ENCODE measurements at places on chromosomes 6 and 20.

- no peak for DNase-seq
Observed at GRCh38 chr6:20978151-20978614, 443.9 kb downstream of the CDKAL1 start.

GRCh38 chr6:30940361-30940986, at the start of gene MUCL3:
Gene MUCL3, plus strand, starts transcription at chr6:30940973. Its CDS starts 27 bp downstream, at chr6:30941000.
- DNase-seq = no peak

DNA sequence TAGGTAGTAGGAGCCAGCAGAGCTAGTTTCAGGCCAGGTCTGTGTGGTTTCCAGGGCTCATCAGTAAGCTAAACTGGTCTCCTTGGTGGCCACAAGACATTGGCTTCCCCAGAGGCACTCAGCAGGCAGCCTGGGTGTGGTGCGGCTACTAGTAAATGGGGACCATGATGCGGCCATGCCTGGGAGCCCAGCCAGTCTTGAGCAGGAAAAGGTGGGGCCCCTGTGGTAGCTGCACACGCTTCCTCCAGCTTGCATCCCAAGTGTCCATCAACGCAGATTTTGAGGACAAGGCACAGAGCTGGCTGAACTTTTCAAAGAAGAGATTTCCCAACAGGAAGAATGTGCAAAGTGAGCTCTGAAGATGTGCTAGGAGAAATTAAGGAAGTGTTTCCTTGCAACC, 107.4 kb upstream of the NAA20 start:
- no peak for DNase-seq

GRCh38 chr20:10649797-10650160, 24.0 kb downstream of the JAG1 start:
- DNase-seq = no peak

DNA sequence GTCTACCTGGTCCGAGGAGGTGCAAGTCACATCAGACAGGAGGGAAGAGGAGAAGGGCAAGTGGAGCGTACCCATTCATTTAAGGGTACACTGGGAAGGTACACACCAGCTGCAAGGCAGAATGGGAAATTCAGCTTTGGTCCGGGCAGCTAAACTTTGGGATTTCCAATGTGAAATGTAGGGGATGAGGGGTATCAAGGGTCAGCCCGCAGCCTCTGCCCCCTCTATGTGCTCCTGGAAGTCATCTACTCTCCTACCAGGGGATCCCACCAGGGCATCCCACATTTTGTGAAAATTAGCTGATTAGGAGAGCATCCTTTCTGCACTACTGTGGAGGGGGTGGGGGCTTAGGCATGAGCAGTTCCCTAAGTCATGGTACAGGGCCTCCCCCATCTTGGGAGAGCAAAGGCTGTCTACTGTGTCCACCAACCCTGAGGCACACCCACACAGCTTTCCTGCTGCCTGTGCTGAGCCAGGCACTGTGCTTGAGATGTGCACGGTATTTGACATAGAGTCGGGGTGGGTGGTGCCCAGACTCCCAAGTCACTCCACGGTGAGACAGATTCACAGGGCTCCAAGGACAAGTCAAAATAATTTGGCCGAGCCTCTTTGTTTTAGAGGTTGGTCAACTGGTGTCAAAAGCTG, 189.1 kb upstream of the SULF2 start:
- DNase-seq = no peak

DNA sequence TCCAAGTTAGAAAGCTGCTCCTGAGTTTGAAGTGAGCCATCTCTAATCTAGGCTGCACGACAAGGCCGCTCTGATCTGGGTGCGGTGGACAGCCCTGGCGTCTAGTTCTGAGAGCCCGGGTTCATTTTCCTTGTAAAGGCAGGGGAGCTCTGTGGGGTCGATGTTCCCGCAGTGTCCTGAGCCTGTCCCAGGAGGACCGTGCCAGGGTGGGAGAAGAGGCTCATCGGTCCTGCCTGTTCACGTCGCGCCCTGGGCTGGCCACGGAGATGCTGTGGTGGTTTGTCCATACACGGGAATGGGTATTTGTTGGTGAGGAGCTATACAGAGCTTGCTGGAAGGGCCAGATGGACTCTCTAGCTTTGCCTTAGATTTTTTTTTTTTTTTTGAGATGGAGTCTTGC, 27.0 kb downstream of the PSMG4 start:
- DNase-seq = no peak

DNA sequence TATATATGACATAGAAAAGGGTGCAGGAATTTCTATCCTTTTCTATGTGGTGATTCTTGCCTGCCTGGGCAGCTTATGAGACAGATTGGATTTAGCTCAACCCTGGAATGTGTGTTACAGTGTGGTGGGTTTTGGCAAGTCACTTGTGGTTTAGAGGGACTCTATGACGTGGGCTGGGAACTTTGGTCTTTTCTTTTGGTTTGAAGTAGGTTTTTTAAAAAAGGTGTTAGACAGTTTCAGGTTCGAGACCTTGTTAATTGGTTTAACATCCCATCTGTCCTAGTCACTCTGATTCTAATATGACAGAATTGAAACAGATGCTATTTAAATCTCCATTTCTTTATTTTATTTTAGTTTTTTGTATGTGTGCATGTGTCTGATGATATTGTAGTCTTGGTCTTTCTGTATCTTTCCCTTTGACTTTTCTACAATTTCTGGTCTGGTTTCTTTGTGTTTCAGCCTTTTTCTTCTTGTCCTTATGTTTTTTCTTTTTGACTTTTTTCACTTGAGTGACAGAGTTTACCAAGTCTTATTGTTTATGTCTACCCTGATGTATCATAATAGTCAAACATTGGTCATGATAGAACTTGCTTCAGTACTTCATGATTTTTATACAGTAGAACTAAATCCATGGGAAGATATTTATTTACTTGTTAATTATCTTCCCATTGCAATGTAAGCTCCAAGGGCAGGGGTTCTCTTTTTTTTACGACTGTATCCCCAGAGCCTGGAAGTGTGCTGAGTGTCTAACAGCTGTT, 174.3 kb downstream of the CDKAL1 start:
- peak; percentile 52 for DNase-seq

DNA sequence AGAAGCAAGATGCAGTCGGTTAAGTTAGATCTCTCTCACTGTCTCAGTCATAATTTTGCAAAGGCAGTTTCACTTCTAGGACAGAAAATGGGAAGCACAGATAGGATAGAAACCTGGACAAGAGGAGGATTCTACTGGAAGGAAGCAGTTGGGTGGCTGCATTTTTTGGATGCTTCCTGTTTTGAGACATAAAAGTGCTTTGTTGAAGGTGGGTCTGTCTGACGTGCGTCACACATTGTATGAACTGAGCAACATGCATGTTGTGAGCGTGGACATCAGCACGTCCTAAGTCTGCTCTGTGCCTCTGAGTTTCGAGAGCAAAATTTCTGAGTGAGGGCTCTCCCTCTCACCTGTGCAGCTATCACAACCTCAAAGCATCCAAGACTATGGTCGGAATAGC, 68.7 kb upstream of the SNX9 start:
- DNase-seq = no peak

DNA sequence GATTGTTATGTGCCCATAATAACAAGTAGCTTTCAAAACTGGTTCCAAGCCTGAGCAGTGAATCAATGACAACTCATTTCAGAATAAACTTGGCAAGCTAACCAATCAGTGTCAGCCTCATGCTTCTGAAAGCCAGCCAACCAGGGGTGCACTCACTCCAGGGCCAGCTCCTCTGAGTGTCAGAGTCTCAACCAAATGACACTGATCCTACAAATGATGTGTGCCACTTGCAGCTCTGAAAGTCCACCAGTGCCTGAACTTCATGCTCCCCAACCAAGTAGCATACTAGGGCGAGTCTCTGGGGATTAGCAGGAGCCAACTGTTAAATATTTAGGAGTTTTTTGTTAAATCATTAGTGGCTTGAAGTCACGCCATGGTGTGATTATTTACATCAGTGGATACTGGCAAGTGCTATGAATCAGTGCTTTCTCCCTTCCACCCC, 4.5 kb downstream of the IYD start:
- no peak for DNase-seq

GRCh38 chr6:17972978-17973622, 14.3 kb downstream of the KIF13A start:
- DNase-seq = no peak

GRCh38 chr6:127518710-127519468, at the start of gene MTCL3:
Gene MTCL3, minus strand, starts transcription at chr6:127519335.
- DNase-seq = peak; percentile 40

- DNase-seq = peak; percentile 65
Observed at GRCh38 chr6:118660218-118660569, 8.8 kb upstream of the CEP85L start.

DNA sequence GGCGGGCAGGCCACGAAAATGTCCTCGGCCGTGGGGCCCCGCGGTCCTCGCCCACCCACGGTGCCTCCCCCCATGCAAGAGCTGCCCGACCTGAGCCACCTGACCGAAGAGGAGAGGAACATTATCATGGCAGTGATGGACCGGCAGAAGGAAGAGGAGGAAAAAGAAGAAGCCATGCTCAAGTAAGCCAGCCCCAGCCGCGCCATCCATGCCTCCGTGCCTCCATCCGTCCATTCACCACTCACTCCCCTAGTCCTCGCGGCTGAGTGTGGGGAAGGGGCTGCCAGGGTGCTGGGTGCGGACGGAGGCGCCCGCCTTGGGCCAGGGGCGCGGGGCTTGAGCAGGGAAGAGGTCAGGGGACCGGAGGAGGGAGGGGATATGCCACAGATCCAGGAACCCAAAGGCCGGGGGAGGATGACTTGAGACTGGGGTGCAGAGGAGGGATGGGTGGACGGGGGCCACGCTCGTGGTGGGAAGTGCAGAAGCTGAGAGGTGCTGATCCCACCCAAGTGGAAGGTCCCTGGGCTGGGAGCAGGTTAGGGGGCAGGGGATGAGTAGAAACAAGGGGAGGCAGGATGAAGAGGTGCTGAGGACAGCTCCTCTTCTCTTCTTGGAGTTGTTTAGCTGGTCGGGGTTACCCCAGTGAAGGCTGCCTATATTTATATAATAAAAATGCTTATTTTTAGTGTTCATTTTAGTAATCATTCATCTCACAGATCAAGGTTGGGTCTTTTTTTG, 825 bp downstream of the RIMS1 start:
- DNase-seq = no peak

- DNase-seq = no peak
Observed at GRCh38 chr20:46930640-46931339, 36.1 kb downstream of the EYA2 start.

DNA sequence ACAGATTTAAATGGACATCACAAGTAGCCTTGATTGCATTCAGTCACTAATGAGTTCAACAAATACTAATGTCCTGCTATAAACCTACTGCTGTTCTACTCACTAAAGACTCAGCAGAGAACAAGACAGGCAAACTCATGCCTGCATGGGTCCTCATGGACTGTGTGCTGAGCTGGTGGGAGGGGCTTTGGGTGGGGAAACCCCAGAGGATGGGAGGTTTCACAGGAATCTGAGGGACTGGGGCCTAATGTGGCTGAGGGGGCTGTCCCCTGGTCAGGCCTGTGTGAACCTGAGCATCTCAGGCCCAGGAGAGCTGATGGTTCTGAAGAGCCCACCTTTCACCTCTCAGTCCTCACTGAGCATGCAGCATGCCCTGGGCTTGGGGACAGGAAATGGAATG, 1.4 kb downstream of the CST8 start:
- DNase-seq = peak; percentile 15

DNA sequence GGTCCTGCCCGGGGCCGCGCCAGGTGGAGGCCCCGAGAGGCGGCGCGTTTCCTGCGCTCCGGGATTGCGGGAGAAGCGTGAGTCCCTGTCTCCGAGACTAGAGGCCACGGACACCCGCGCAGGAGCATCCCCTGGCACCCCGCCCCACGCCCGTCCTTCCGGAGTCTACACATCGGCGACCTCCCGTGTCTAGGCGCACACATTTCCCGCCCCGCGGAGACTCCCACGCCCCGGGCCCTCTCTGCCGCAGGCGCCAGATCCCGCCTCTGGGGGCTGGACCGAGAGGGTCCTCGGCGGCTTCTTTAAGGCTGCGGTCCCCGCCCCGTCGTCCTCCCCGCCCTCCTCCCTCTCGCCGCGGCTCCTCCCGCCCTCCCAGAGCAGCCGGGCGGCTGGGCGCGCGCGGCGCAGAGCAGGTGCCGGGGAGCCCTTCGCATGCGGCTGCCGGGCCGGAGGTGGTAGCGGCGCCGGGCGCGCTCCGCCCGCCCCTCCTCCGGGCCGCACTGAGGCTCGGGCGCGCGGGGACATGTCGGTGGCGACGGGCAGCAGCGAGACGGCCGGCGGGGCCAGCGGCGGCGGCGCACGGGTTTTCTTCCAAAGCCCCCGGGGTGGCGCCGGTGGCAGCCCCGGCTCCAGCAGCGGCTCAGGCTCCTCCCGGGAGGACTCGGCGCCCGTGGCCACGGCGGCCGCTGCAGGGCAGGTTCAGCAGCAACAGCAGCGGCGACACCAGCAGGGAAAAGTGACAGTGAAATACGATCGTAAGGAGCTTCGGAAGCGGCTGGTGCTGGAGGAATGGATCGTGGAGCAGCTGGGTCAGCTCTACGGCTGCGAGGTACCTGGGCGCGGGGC, at the start of gene PPP1R14C:
Gene PPP1R14C (plus strand): TSS at position 375 of the 846 bp plus-strand sequence. CDS start 149 bp downstream, at position 524.
- DNase-seq = peak; percentile 41

DNA sequence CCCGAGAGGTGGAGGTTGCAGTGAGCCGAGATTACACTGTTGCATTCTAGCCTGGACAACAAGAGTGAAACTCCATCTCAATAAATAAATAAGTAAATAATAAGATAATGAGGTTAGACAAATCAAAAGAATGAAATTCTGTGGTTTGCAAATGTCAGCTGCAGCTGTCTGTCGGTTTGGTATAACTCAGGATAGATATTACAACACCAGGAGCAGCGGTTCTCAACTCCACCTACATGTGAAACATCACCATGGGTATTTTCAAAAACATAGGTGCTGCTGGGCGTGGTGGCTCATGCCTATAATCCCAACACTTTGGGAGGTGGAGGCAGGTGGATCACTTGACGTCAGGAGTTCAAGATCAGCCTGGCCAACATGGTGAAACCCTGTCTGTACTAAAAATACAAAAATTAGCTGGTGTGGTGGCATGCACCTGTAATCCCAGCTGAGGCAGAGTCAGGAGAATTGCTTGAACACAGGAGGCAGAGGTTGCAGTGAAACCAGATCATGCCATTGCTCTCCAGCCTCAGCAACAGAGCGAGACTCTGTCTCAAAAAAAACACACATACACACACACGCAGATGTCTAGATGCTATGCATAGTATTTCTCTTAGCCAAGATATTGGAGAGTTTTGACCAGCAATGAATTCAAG, 126.1 kb upstream of the LAMP5 start:
- no peak for DNase-seq

GRCh38 chr6:148508401-148509041, 165.9 kb downstream of the SASH1 start:
- DNase-seq = no peak

DNA sequence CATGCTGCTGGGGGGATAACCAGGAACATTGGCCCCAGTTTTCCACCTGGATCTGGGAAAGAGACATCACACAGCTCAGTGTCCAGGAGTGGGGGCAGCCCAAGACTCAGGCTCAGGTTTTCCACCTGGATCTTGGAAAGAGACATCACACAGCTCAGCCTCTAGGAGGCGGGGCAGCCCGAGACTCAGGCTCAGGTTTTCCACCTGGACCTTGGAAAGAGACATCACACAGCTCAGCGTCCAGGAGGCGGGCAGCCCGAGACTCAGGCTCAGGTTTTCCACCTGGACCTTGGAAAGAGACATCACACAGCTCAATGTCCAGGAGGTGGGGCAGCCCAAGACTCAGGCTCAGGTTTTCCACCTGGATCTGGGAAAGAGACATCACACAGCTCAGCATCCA, 361.6 kb downstream of the THBS2 start:
- no peak for DNase-seq

All from activated naive CD8-positive, alpha-beta T cell treated with anti-CD3 and anti-CD28 coated beads for 36 hours (primary cell).